ENCODE measurements at places on chromosomes 11 and 22.

DNA sequence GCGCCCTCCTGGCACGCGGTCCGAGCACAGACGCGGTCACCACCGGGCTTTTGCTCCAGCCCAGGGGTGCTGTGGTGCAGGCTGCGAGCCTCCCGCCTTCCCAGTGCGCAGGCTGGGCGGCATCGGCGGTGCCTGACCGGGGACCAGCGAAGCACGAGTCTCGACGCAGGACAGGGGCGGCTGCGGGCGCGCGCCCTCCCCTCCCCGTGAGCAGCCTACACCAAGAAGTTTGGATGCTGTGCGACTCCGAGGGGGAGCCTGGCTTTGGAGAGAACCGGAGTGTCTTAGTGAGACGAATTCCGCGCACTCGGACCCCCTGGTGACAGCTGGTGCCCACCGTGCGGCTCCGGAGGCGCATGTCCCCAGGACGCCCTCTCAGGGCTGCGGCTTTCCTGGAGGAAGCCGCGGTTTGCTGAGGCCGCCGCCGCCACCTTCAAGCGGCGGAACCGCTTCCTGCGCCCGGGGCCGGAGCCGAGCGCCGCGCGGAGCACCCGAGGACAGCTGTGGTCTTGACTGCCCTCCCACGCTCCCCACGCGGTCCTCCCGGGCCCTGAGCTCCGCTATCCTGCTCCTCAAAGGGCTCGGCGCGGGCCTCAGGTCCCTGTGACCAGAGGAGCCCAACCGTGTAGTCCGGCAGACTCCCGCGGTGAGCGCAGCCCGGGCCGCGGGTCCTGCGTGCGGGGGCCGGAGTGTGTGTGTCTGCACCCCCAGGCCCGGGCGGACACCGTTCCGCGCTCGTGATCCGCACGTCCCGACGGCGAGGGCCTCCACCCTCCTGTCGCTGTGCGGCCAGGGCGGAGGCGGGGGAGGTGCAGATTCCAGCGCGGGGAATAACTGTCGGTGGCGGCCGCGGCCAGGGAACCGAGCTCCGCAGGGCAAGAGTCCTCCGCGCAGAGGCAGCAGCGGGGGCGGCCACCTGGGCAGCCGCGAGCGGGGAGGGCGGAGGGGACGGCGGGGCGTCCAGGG lies 1.7 kb downstream of the FGF3 start:
- DNase-seq: no peak

DNA sequence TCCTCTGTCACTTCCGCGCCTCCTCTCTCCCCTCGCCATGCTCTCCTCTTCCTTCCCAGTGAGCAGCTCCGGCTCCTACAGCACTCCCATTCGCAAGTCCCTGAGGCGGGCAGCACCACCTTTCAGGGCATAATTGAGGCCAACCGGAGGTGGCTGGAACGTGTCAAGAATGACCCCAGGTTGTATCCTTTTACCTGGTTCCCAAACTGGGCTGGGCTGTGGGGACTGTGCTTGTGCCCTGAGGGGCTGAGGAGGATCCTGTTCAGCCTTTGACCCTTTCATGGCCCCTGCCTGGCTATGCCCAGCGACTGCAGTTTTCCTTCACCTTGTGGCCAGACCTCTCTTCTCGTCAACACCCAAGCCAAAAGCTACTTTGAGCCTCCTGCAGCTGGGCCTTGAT lies 84.1 kb downstream of the CEP164 start:
- no peak for DNase-seq

DNA sequence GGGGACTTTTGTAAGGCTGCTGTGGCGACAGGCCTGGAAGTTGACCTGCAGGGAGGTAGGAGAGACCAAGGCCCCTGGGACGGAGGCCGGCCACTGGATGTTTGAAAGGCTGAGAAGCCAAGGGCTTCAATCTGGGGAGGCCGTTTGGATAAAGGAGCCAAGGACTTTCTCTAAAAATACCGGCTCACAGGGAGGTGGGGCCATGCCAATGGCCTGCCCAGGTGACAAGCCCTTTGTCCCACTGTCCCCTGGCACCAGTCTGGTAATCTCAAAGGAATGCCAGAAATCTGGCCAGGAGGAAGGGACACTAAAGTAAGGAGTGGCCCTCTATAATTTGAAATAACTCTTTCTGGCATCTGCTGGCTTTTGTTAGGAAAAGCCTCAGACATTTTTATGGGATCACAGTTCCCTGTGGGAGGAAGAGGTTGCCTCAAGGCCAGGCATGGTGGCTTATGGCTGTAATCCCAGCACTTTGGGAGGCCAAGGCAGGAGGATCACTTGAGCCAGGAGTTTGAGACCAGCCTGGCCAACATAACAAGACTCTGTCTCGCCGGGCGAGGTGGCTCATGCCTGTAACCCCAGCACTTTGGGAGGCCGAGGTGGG lies 1.9 kb upstream of the CHKA start:
- no peak for DNase-seq

DNA sequence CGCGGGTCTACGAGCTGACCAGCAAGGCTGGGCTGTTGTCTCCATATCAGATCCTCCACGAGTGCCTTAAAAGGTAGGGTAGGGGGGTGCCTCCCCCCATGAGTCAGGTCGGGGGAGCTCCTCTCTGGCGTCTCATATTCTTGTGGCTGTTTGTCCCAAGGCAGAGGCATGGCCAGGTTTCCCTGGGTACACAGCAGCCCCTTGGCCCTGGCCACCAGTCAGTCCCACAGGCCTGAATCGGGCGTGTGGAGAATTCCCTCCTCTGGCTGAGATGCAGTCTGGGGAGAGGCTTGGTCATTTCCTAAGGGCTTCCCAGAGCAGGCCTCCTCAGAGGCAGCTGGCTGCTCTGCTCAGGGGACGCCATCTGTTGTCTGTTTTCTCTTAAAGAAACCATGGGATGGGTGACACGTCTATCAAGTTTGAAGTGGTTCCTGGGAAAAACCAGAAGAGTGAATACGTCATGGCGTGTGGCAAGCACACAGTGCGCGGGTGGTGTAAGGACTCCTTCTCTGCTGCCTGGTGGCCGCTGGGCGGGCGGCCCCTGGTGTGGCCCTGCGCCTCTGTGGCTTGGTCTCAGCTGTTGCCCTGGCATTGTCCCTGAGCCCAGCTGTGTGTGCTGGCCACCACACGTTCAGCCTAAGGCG lies 9.6 kb upstream of the RANBP1 start:
- no peak for DNase-seq

GRCh38 chr22:32822179-32822877 lies 20.8 kb downstream of the TIMP3 start:
- no peak for DNase-seq

DNA sequence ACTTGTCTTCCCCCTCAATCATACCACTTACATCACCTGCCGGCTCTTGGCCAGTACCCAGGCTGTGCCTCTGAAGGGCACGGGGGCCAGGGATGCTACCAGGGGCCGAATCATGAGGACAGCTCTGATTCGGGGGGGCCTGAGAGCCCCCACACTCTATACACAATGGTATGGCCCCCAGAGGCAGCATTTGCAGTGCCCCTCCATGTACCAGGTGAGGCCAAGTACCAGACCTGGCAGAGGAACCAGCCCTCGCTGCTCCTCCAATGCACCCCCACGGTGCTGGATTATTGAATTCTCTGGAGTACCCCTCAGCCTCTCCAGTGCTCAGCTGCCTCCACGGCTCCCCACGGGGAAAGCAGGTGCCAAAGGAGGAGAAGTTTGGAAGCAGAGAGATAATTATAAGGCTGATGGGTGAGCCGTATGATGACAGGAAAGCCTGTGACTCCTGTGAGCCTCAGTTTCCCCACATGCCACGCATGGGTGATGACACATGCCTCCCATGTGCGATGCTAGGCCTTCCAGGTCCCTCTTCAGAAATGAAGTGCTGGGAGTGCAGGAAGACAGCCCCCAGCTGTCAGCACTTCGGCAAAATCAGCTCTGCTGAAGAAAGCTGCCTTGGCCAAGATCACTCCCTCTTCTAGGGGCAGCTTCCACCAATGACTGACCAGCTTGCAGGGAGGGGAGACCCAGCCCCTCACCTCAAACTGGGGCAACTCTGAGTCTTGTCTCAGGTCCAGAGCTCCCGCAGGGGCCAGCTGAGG lies 69.9 kb downstream of the THAP12 start:
- no peak for DNase-seq

- no peak for DNase-seq
These were observed 78.4 kb downstream of the BRD1 start for GRCh38 chr22:49749227-49749626.

DNA sequence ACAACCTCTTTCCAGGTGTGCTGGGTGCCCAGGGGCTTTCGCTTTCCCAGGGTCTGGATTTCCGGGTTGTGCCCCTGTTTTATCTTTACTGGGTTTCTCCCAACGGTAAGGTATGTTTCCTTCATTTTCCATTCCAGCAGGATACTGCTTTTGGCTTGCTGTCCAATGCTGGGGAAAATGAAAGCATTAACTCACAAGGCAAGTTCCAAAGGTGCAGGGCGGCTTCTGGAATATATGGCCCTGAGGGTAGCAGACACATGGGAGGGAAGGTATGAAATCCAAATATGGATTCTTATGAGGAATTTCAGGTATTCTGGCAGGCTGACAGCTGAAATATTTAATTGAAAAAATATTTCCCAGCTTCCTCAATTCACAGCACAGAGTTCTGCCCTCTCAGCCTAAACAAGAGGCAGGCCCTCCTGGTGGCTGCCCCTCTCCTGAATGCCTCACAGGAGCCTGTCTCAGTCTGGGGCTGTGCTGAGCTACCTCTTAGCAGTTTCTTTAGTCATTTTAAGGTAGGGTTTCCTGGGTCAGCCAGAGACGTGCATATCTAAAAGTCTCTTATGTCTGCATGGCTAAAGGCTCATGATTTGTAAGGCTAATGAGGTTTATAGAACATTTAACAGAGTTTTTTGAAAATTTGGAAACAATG lies 318.6 kb upstream of the B3GAT1 start:
- DNase-seq: no peak

GRCh38 chr22:20509344-20510047 lies 2.1 kb downstream of the MED15 start:
- DNase-seq: peak; percentile 76

GRCh38 chr11:79960461-79960860 lies 519.6 kb upstream of the TENM4 start:
- DNase-seq: no peak

- DNase-seq: no peak
These were observed 57.5 kb downstream of the BTG4 start for GRCh38 chr11:111454561-111455192.

- DNase-seq: no peak
These were observed 54.1 kb downstream of the CHRDL2 start for GRCh38 chr11:74677131-74677530.

DNA sequence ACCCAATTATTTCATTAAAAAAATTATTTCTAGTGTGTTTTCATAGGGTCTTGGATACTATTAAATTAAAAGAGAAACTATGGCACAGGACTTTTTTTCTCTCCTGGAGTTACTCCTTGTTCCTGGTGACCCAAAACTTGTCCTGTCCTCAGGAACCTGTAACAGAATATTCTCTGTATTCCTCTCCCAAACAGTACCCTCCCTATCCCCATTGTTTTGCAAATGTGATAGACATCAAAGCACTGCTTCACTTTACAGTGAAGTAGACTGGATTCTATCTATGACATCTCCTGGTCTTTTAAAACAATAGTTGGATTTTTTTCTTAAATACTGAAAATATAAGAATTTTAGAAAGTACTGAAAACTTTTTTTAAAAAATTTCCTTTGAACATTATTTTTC lies 37.2 kb downstream of the FAR1 start:
- no peak for DNase-seq

- DNase-seq: peak; percentile 59
These were observed 21.3 kb upstream of the JAM3 start for GRCh38 chr11:134047586-134047999.

GRCh38 chr11:95435628-95436353 lies 204.8 kb upstream of the SESN3 start:
- DNase-seq: no peak

GRCh38 chr22:43841742-43842141 lies 20.6 kb downstream of the SULT4A1 start:
- no peak for DNase-seq

GRCh38 chr22:37824674-37825641 lies 1.8 kb downstream of the GALR3 start:
- no peak for DNase-seq

- no peak for DNase-seq
These were observed 726 bp downstream of the ST3GAL4 start for GRCh38 chr11:126355926-126356897.

GRCh38 chr11:73453562-73453961 lies 77.4 kb downstream of the RELT start:
- DNase-seq: no peak

- DNase-seq: no peak
These were observed 11.4 kb downstream of the FAM181B start for GRCh38 chr11:82722231-82722630.

DNA sequence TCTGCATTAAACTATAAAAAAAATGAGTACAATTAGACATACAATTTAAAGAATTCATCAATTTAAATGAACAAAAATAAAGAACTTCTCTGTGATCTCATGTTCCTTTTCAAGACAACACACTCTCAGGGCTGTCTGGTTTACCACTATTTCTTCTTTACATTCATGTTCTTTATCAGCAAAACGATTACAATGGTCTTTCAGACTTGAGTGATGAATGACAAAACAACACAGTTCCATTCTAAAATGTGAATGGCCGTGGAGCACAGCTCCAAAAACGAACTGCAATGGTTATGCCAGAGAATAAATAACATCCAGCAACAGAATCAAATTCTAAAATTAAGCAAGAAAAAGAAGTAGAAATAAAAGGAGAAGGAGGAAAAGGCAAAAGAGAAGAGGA lies 113.1 kb downstream of the CADM1 start:
- no peak for DNase-seq

DNA sequence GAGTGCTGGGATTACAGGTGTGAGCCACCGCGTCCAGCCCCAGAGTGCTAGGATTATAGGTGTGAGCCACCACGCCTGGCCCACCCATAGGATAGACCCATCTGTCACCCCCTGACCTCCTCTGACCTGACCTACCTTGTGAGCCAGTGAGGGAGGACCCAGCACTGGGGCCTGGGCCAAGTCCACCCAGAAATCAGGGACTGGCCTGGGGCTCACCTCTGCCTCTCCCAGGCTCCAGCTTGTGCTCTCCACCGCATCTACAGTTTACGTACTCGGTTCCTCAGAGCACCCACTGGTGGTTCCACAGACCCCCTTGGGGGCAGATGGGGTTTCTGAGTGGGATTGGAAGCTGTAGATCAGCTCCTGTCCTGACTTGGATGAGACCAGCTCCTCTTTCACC lies 6.4 kb downstream of the SLC29A2 start:
- DNase-seq: no peak

DNA sequence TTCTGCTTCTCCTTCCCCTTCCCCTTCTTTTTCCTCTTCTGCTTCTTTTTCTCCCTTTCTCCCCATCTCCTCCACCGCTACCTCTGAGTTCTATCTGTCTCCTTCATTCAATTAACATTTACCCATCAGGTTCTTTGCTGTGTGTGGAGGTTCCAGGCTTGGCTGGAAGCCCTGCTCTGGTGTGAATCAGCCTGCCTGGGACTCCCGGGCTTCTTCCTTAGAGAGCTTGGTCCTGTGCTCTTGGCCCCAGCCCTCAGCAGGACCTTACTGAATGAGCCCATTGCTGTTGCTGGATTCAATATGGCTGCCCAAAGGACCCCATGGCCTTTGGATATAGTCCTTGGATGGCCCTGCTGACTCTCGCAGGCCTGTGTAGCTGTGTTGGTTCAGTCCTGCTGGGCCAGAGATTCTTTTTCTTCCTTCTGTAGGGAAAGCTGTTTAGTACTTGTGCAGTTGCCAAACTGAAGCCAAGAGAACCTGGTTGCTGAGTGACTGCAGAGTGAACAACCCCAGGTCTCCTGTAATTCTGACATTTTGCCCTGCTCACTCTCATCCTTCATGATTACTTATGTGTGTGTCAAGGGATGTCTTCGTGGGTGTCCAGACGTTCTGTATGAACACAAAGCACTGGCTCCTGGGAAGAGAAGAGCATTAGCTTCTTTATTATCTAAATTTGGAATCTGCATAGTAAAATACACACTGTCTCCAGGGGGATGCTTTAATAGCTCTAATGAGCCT lies 81.0 kb upstream of the ZBED5 start:
- DNase-seq: no peak

Data from fibroblast of skin of left biceps (primary cell).